Activated CD8-positive, alpha-beta memory T cell treated with anti-CD3 and anti-CD28 coated beads, Interleukin-2, amount 10 ng/mL, durations not matched to agents 7 days and 5 days (primary cell): ENCODE measurements at places on chromosomes 11 and 22. TPM values are rescaled to one million over a fixed set of nuclear protein-coding genes. Genes with fewer than 3 reads are reported as not detected.

CLDN5 gene
- not detected for total RNA-seq

PMM1 gene
- 50.0 TPM for total RNA-seq

TBX1 gene
- 1.1 TPM for total RNA-seq

UBQLNL gene
- total RNA-seq = 0.19 TPM

ATP6V1E1 gene
- 78.4 TPM for total RNA-seq

SUSD2 gene
- total RNA-seq = 0.52 TPM

SNX15 gene
- 29.2 TPM for total RNA-seq

HBE1 gene
- not detected for total RNA-seq

APOBEC3B gene
- 32.8 TPM for total RNA-seq

WEE1 gene
- total RNA-seq = 76.8 TPM

SCT gene
- not detected for total RNA-seq

LRRC55 gene
- not detected for total RNA-seq

MAP6 gene
- 0.70 TPM for total RNA-seq

E2F8 gene
- total RNA-seq = 46.9 TPM

MMP7 gene
- not detected for total RNA-seq

PRSS23 gene
- 0.85 TPM for total RNA-seq

CDON gene
- total RNA-seq = 1.8 TPM

ROM1 gene
- 1.5 TPM for total RNA-seq

ZBED5 gene
- total RNA-seq = 35.5 TPM

CRACR2B gene
- total RNA-seq = 14.1 TPM

IL18BP gene
- total RNA-seq = 7.0 TPM

RIN1 gene
- total RNA-seq = 2.5 TPM

DKK3 gene
- not detected for total RNA-seq

APOL5 gene
- not detected for total RNA-seq

GAL3ST3 gene
- total RNA-seq = not detected

PHF21B gene
- 0.84 TPM for total RNA-seq

RFPL2 gene
- 0.41 TPM for total RNA-seq

MB gene
- total RNA-seq = not detected

GRK3 gene
- total RNA-seq = 43.3 TPM

OR5B2 gene
- not detected for total RNA-seq

CTSW gene
- total RNA-seq = 268 TPM

MMP13 gene
- total RNA-seq = not detected

POTEH gene
- total RNA-seq = not detected

SLC22A25 gene
- total RNA-seq = not detected

ZNF280A gene
- not detected for total RNA-seq

PYGM gene
- total RNA-seq = 3.2 TPM

MUC5AC gene
- not detected for total RNA-seq

MAPK8IP2 gene
- total RNA-seq = 0.29 TPM

PANX3 gene
- not detected for total RNA-seq

NLRP6 gene
- 6.9 TPM for total RNA-seq
